Fibroblast of upper back skin (primary cell): ENCODE measurements at places on chromosomes 7 and 10.

- DNase-seq = no peak
Measured at GRCh38 chr7:148049068-148049467, 541.5 kb upstream of the C7orf33 start.

DNA sequence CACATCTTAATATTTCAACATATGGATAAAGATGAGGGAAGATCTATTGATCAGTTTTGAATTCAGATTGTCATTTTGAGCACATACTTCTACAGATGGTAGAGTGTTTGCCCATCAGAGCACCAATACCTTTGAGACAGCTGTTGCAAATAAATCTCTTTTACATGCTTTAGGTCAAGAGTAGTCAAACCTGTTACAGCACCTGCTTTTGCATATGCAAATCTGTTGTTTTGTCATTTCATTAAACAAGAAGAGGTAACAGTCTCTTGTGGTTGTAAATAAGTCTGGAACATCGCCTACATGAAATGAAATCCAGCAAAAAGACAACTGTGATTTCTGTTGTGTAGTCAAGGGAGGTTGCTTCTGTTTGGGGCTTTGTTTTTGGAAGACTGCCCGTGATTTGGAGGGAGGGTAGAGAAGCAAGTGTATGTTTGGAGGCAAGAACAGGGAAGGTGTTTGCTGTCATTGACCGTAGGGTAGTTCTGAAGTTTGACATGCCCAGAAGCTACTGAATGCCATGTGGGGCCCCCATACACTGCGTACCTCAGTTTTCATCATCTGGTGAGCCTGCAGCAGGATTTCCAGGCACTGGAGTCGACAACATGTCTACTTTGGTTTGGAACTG is 233.6 kb upstream of the PPP1R3A start:
- no peak for DNase-seq

- no peak for DNase-seq
Measured at GRCh38 chr7:51229106-51229537, 87.5 kb downstream of the COBL start.

- DNase-seq = peak; percentile 69
Measured at GRCh38 chr7:80018941-80019808, 115.5 kb upstream of the GNAI1 start.

- DNase-seq = peak; percentile 32
Measured at GRCh38 chr10:31456468-31456867, 137.5 kb downstream of the ZEB1 start.

DNA sequence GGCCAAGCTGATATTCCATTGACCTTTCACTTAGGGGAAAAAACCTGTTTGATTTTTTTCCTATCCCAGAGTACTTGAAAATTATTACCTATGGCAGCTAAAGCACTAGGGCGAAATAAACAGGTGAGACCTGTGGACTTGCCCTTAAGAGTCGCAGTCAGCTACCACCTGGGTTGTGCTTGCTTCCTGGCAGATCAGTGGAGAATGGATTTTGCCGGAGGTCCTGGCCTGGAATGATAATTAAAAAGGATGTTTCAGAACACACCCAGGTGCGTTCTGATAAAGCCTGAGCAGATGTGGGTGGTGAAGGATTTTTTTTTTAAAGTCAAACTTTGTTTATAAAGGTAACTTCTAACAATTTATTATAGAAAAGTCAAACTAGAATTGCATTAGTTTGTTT is 59.1 kb downstream of the AUTS2 start:
- no peak for DNase-seq

DNA sequence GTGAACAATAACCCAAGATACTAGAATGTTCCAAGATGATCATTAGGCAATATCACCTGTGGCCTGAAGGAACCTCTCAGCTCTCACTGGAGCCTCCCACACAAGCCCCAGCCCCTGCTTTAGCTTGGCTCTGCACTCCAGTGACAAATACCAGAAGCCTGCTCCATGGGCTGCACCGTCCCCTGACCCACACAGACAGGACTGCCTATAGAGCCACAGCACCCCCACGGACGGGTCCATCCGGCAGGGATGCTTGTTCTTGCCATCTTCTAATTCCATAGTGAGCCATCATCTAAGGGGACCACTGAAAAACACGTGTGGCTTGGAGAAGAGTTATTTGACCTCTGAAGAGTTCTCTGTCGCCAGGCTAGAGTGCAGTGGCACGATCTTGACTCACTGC is 100.9 kb downstream of the PTN start:
- no peak for DNase-seq
